ENCODE measurements at places on chromosomes 11 and 22.

DNA sequence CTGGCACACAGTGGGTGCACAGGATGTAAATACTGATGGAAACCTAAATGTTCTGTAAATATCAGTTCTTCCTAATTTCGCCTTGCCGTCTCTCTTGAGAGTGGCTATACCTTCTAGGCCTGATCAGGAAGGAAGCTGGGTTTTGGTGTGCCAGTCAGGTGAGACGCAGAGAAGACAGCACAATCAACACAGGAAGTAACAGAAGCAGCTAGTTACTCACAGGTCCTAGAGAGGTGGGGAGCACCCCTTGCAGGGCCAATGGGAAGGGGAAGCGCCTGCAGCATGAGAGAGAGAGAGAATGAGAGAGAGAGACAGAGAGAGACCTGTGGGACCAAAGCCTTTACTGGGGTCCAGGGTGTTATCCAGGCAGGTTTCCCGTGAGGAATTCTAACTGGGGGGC is 80.8 kb downstream of the FBLN1 start:
- DNase-seq: peak; percentile 20

DNA sequence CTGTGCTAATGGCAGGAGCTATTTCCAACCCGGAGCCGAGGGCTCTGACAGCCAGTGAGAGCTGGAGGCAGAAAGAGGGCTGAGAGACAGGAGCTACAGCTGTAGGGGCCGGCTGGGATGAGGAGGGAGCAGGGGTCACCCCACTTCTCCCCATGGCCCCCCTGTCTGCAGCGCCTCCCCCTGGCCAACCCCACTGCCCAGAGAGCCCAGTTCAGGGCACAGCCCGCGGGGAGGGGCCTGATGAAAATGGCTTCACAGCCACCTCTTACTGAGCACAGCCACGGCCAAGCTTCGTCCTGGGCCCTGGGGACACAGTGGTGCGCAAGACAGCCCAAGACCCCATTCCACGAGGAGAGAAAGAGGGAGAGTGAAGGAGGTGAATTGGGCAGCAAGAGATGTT is 27.9 kb downstream of the RPL3 start:
- no peak for DNase-seq

- no peak for DNase-seq
These were observed 21.9 kb upstream of the CACNG2 start for GRCh38 chr22:36725366-36726006.

- DNase-seq: no peak
These were observed 5.4 kb downstream of the PAX6 start for GRCh38 chr11:31805629-31806185.

DNA sequence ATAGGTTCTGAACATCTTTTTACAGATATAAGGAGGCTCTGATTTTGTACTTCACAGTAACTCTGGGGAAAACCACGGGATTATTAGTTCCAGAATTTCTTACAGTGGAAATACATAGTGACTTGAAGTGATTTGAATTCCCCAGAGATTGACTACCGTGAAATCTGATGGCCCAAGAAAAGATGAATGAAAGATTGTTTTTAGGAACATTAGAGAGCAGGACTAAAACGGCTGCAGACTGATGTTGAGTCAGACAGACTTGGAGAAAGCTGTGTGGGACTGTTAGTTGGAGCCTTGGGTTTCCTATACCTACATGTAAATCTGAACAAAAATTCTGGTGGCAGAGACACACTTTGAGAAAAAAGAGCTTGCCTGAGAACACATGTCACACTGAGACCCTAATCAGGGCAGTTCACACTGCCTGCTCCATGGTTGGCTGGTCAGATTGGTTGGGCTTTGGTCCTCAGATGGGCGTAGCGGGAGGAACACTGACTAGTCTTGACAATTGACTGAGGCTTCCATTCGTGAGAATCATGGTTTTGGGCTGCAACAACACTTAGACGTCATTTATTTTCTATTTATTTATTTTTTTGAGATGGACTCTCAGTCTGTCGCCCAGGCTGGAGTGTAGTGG is 6.8 kb downstream of the PPP6R3 start:
- no peak for DNase-seq

- no peak for DNase-seq
These were observed 6.0 kb downstream of the SCARF2 start for GRCh38 chr22:20431511-20432192.

- no peak for DNase-seq
These were observed 7.8 kb downstream of the AMPD3 start for GRCh38 chr11:10462746-10463300.

DNA sequence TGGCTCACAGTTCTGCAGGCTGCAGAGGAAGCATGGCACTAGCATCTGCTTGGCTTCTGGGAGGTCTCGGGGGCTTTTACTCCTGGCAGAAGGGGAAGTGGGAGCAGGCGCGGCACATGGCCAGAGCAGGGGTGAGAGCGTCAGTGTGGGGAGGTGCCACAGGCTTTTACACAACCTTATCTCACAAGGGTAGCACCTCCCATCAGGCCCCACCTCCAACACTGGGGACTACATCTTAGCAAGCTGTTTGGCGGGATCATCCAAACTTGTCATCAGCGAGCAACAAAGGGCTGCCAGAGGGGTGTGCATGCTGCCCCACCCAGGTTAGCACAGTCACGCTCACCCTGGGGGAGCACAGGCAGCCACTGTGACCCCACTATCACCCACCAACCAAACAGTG is 18.9 kb upstream of the YPEL1 start:
- DNase-seq: no peak

GRCh38 chr11:14614091-14614622 is 29.4 kb upstream of the PDE3B start:
- DNase-seq: no peak

DNA sequence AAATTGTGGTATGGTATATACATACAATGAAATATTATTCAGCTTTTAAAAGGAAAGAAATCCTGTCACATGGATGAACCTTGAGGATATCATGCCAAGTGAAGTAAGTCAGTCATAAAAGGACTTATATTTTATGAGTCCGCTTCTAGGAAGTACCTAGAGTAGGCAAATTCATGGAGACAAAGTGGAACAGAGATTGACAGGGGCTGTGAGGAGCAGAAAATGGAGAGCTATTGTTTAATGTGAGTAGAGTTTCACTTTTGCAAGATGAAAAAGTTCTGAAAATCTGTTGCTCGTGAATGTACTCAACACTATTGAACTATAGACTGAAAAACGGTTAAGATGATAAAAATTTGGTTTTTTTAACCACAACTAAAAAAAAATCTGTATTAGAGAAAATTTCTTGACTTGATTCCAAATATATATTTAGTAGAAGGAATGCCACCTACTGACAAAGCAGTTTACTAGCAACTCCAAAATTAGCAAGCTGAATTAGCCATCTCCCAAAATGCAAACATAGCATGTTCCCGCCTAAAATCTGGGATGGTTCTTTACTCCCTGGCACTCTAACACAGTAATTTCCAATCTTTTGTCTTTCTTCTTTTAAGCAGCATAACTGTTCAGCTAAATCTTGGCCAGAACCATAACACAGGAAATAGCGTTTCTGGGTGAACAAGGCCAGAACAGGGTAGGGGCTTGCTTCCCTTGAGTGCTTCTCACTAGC is 1.5 kb downstream of the UFD1 start:
- DNase-seq: peak; percentile 22

GRCh38 chr11:69474736-69475135 is 6.7 kb upstream of the LINC01488 start:
- DNase-seq: no peak

DNA sequence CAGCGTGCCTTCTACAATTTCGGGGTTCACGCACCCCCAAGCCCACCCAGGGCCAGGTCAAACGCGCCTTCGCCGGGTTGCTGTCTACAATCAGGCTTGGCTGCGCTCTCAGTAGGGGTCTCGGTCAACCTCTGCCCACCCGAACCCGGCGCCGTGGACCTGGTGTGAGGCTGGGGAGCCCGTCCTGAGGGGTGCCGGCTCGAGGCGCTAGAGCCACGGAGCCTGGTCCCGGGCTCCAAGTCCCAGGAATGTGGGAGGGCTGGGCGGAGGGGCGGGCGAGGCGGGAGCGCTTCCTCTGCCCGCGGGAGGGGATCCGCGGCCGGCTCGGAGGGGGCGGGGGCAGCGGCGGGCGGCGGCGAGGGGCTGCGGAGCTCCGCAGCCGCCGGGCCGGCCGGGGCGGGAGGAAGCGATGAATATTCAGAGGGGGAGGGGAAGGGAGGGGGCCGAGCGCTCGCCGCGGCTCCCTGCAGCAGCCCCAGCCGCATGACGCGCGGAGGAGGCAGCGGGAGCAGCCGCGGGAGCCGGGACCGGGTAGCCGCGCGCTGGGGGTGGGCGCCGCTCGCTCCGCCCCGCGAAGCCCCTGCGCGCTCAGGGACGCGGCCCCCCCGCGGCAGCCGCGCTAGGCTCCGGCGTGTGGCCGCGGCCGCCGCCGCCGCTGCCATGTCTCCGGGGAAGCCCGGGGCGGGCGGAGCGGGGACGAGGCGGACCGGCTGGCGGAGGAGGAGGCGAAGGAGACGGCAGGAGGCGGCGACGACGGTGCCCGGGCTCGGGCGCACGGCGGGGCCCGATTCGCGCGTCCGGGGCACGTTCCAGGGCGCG is at the start of gene PTPRJ:
TSS of gene PTPRJ (plus strand) at position 472 of the 819 bp plus-strand sequence. CDS start 354 bp downstream, outside the sequence.
- DNase-seq: peak; percentile 49

- no peak for DNase-seq
These were observed 3.2 kb downstream of the TIMP3 start for GRCh38 chr22:32804531-32805360.

DNA sequence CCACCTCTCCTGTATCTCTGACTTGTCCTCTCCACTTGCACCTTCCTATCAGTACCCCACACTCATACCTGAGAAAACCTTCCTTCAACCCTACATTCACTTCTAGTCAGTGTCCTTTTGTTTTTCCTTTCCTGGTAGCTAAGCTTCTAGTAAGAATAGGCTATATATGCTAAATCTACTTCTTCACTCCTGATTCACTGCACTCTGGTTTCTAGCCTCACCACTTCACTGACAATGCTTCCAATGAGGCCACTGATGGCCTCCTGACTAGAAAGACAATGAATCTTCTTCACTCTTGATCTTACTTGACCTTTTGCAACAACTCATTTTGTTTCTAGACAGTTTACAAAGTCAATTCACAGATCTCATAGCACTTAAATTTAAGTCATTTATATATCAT is 52.0 kb downstream of the RELT start:
- no peak for DNase-seq
